ENCODE measurements at places on chromosomes 11 and 22. TPM values are rescaled to one million over a fixed set of nuclear protein-coding genes. Genes with fewer than 3 reads are reported as not detected.
A peak's percentile ranks its signal among the peaks of the same experiment; 100 is the strongest.

DNA sequence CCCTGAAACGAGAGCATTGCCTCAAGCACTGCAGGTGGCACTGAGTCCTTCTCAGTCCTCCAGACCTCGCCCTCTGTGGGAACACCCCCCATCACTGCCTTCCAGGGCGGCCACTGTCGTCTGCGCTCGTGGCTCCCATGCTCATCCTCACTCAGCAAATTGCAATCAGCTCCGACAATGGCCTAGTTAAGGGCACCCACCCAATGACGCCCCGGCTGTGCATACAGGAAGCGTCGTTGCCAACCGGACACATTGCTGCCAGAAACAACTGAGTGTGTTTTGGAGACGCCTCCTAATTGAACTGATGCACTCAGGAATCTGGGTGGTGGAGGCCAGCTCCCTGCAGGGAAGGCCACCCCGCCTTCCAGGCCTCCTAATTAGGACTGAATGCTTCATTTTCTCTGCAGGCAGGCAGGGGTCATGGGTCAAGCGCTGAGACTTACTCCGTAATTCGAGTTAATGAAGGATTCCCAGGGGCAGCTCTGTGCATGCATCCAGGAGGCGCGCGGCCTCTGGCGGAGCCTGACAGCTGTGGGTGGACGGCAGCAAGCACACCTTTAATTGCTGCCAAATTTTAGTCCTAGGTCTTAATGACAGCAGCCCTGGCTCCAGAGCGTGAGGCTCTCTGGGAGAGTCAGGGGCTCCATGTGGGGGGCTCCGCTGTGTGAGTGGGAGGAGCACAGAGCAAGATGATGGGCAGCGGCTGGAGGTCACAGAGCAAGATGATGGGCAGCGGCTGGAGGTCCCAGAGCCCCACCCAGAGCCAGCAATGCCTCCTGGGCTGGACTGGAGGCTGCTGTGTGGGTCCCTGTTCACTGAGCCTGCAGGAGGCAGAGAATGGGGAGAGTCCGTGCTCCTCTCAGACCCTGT, 199.0 kb downstream of the BRD1 start:
- no peak for DNase-seq

- peak; percentile 54 for DNase-seq
These were observed 26.5 kb downstream of the ARHGEF17 start for GRCh38 chr11:73334384-73335203.

- DNase-seq, result peak; percentile 83
These were observed at the start of gene PLAAT3 for GRCh38 chr11:63614136-63614671. Gene PLAAT3, minus strand, starts transcription at chr11:63614433. Its CDS starts 419 bp downstream, at chr11:63614014.

DNA sequence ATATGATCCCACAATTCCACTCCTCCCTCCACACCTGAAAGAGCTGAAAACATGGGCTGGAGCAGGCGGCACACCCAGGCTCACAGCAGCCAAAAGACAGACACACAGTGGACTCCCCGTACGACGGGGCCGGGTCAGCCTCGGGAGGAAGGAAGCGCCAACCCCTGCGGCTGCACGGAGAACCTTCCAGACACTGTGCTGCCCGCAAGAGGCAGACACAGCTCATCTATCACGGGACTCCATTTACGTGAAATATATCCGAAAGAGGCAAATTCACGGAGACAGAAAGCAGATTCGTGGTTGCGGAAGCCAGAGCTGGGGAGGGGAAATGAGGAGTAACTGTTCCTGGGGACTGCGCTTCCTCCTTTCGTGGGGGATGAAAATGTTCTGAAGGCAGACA, 165.0 kb downstream of the BRD1 start:
- no peak for DNase-seq

DNA sequence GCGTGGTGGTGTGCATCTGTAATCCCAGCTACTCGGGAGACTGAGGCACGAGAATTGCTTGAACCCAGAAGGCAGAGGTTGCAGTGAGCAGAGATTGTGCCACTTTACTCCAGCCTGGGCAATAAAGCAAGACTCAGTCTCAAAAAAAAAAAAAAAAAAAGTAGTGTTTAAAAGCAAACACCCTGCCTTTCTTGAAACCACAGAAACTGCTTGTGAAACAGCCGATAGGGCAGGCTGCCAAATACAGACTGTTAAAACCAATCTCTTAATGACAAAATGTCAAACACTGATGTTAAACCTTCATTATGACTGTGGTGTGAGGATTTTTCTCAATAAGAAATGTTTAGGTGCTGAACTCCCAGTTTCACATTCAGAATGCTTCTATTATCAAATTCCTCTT, 27.3 kb downstream of the MARK2 start:
- DNase-seq, result no peak

- DNase-seq, result no peak
These were observed 39.7 kb upstream of the ACCSL start for GRCh38 chr11:44008088-44008501.

DNA sequence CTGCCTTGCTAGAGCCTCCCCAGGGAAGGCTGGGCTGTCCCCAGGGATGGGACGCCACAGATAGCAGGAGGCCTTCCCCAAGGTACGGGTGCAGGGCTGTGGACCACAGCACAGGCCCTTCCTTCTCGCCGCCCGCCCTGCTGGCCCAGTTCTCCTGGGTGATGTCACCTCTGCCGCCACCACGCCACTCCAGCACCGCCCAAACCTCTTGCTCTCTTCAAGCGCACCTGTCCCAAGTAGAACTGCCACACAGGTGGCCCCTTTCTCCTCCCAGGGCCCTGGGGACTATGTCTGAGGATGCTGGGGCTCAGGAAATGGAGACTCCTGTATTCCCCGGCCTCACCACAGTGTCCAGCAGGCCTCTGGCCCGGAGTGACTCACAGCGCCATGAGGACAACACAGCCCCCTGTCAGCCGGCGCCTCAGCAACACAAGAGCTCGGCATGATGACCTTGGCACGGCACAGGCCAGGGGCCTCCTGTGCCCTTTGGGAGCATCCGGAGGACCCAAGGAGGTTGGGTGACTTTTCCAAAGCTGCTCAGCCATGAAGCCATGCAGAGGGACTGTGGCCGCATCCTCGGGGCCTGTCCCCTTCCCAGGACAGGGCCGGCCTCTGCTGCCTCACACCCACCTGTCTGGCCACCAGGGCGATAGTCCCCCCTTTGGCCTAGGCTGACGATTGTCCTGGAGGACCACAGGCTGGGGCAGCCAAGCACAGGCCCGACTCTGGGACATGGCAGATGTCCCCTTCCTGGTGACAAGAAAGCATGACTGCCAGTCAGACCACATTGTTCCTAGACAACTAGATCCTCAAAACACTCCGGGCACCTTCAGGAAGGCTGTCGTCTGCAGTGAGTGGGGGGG, 1023.5 kb downstream of the BRD1 start:
- DNase-seq, result no peak

- no peak for DNase-seq
These were observed 3.2 kb downstream of the TAF1D start for GRCh38 chr11:93737904-93738612.

DNA sequence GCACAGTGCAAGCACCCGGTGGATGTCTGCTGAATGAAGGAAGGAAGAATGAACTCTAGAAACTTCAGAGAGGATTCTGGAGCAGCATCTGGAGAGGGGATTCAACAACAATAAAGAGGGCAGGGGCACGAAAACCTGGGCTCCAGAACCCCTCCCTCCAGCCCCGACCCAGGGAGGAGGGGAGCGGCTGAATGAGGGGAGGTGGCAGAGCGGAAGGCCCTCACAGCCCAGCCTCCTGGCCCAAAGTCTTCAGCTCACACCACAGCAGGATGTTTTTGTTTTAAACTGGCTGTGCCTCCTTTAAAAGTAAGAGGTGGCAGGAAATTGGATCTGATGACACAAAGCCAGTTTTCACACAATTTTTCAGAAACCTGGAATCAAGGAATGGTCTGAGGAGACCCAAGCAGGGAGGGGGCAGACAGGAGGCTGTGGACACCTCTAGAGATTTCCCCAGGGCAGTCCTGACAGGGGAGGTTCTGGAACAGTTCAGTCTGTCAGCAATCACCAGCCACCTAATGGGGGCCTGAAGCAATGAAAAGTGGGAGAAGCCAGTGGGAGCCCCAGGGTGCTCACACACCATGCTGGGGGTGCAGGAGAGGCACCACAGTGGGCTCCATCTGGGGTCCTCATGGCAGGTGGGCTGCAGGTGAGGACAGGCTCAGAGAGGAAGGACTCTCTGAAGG, 44.4 kb upstream of the TCF20 start:
- no peak for DNase-seq

GRCh38 chr11:69186316-69187260, 30.9 kb downstream of the SMIM38 start:
- no peak for DNase-seq

The CDHR5 gene
- 0.27 TPM for polyA plus RNA-seq

The FOSL1 gene
- not detected for polyA plus RNA-seq

The SUSD2 gene
- polyA plus RNA-seq, result 2.2 TPM

The REXO2 gene
- 92.9 TPM for polyA plus RNA-seq

The MAPK8IP2 gene
- polyA plus RNA-seq, result 0.35 TPM

The MIAT gene
- polyA plus RNA-seq, result 0.11 TPM

The SAA2 gene
- polyA plus RNA-seq, result 0.45 TPM

Measured in cardiac muscle cell (in vitro differentiated cells and primary cell).